ENCODE measurements at places on chromosomes 12 and 14. TPM values are rescaled to one million over a fixed set of nuclear protein-coding genes. Genes with fewer than 3 reads are reported as not detected.
A peak's percentile ranks its signal among the peaks of the same experiment; 100 is the strongest.

GRCh38 chr14:64725261-64725815 is 21.1 kb downstream of the PLEKHG3 start:
- H3K4me3 ChIP-seq: no peak overlapping the region
- H3K27me3 ChIP-seq: no peaks in the 10 kb centered on the region
- H3K4me1 ChIP-seq: peaks cover 35% of the 10 kb centered on the region
- H3K36me3 ChIP-seq: no peaks in the 10 kb centered on the region
- H3K27ac ChIP-seq: peak overlapping the region; percentile 50
- no peak for DNase-seq

DNA sequence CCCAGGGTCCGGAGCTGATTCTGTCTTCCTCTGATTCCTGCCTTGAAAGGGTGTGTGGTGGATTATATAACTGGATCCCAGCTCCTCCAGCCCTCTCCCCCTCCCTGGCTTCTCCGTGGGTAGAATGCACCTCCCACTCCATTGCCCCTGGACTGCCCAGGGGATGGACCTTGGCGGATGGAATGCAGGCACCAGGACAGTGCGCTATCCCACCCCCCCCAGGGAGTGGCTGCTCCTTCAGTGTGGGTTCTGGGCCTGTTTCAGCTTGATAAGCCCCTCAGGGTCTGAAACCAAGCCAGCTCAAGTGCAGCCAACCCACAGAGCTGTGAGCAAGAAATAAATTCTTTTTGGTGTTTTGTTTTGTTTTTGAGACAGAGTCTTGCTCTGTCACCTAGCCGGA is 112.4 kb upstream of the TMEM132D start:
- H3K4me1 ChIP-seq: no peaks in the 10 kb centered on the region
- H3K36me3 ChIP-seq: no peaks in the 10 kb centered on the region
- H3K27me3 ChIP-seq: no peaks in the 10 kb centered on the region
- H3K27ac ChIP-seq: no peak overlapping the region
- DNase-seq: no peak
- H3K4me3 ChIP-seq: no peak overlapping the region

- no peaks in the 10 kb centered on the region for H3K4me1 ChIP-seq
- no peak overlapping the region for H3K4me3 ChIP-seq
- no peak overlapping the region for H3K27ac ChIP-seq
- no peaks in the 10 kb centered on the region for H3K36me3 ChIP-seq
Measured at GRCh38 chr14:62807636-62808035, 237.6 kb downstream of the KCNH5 start.

- peak overlapping the region; percentile 93 for H3K27ac ChIP-seq
- no peaks in the 10 kb centered on the region for H3K27me3 ChIP-seq
- H3K4me3 ChIP-seq: peak overlapping the region; percentile 99
Measured at GRCh38 chr12:56645201-56645716, 525 bp downstream of the ATP5F1B start.

- H3K27ac ChIP-seq: no peak overlapping the region
- DNase-seq: no peak
- no peaks in the 10 kb centered on the region for H3K36me3 ChIP-seq
- no peak overlapping the region for H3K4me3 ChIP-seq
Measured at GRCh38 chr12:40122842-40123241, 17.0 kb upstream of the SLC2A13 start.

GRCh38 chr14:89251061-89251460 is 166.0 kb downstream of the FOXN3 start:
- H3K27ac ChIP-seq: no peak overlapping the region
- DNase-seq: no peak
- H3K27me3 ChIP-seq: no peaks in the 10 kb centered on the region
- no peak overlapping the region for H3K4me3 ChIP-seq

- no peaks in the 10 kb centered on the region for H3K27me3 ChIP-seq
- H3K36me3 ChIP-seq: no peaks in the 10 kb centered on the region
- H3K4me3 ChIP-seq: no peak overlapping the region
- DNase-seq: no peak
Measured at GRCh38 chr12:52618866-52619265, 507 bp upstream of the KRT73 start.

DNA sequence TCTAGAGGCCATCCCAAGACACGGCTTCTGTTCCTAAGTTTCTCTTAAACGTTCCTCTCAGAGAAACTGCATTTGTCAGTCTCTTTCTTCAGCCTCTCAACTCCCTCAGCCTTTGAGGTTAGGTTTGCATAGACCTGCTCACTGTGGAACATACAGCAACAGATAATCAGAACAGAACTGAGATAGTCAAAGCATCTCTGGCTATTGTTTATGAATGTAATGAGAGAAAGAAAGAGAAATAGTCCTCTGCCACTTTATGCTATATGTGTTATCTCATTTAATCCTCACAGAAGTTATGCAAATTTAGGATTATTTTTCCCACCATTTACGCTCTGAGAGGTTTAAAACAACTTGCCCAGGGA is 190.6 kb downstream of the PHLDA1 start:
- H3K27ac ChIP-seq: no peak overlapping the region
- no peak for DNase-seq
- no peaks in the 10 kb centered on the region for H3K36me3 ChIP-seq
- no peaks in the 10 kb centered on the region for H3K27me3 ChIP-seq

DNA sequence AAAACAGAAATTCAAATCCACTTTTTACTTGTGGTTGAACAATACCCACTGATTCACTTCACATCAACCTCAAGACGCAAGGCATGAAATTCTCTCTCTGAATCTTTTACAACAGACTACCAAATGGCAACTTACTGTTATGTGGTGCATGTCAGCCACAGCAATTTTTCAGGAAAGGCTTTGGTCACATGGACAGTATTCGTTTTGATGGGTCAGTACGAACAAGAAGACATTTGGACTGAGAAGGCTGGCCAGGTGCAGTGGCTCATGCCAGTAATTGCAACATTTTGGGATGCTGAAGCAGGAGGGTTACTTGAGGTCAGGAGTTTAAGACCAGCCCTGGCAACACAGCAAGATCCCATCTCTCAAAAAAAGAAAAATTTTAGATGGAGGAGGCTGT is 144.0 kb downstream of the SEC23A start:
- no peak for DNase-seq
- H3K4me1 ChIP-seq: no peaks in the 10 kb centered on the region
- no peak overlapping the region for H3K27ac ChIP-seq
- no peak overlapping the region for H3K4me3 ChIP-seq

Gene LLPH
- total RNA-seq: 7.4 TPM

GRCh38 chr14:34032720-34033119 is 81.8 kb upstream of the EGLN3 start:
- H3K27me3 ChIP-seq: no peaks in the 10 kb centered on the region
- H3K4me1 ChIP-seq: no peaks in the 10 kb centered on the region
- H3K4me3 ChIP-seq: no peak overlapping the region
- H3K36me3 ChIP-seq: no peaks in the 10 kb centered on the region
- no peak for DNase-seq

DNA sequence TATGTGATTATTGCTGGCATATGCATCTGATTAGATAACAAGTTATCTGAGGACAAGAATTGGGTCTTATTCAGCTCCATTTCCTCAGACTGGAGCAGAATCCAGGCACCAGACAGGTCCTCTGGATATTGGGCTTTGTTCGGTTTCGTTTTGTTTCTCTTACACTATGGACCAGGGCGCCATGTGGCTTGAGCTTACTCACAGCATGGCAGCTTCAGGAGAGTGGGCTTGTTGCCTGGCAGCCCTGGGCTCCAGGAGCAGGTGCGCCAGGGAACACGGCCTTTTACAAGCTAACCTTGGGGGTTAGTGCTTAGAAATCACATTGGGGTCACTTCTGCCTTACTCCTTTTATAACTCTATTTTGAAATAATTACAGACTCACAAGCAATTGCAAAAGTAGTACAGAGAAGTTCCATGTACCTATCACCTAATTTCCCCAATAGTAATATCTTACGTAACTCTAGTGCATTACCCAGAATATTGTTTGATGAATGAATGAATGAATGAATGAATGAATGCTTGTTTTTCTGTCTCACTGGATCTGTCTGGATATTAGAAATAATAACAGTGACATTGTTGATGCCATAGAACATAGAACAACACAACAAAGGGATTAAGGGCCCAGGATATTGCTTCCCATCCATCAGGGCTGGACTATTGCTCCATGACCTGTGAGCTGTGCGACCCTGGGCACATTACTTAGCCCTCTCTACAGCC is 39.0 kb downstream of the CMKLR1 start:
- no peak overlapping the region for H3K27ac ChIP-seq
- no peaks in the 10 kb centered on the region for H3K36me3 ChIP-seq
- no peak overlapping the region for H3K4me3 ChIP-seq
- DNase-seq: no peak

DNA sequence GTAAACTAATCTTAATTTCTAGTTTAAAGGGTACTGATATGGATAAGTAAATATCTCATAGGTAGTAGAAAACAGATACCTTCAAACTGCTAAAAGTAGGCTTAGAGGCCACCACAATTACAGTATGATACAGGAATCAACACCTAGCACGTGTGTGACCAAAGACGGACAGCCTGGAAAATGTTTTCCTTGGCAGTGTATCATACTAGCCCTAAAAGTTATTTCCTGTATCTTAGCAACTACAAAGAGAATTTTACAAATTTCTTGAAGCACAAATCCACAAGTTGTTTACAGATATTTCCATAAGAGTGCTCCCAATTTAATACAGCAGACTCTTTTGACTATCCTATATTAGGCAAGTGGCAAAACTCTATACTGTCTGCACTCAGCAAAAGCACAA is 106.0 kb downstream of the ITPR2 start:
- no peak overlapping the region for H3K4me3 ChIP-seq
- H3K36me3 ChIP-seq: no peaks in the 10 kb centered on the region
- no peaks in the 10 kb centered on the region for H3K4me1 ChIP-seq
- no peaks in the 10 kb centered on the region for H3K27me3 ChIP-seq
- no peak overlapping the region for H3K27ac ChIP-seq

GRCh38 chr14:86852530-86852929 is 1140.5 kb downstream of the GALC start:
- H3K36me3 ChIP-seq: no peaks in the 10 kb centered on the region
- H3K27me3 ChIP-seq: no peaks in the 10 kb centered on the region
- DNase-seq: no peak
- H3K27ac ChIP-seq: no peak overlapping the region
- H3K4me1 ChIP-seq: no peaks in the 10 kb centered on the region
- H3K4me3 ChIP-seq: no peak overlapping the region

GRCh38 chr14:30283822-30284446 is 275.0 kb upstream of the G2E3 start:
- H3K27me3 ChIP-seq: no peaks in the 10 kb centered on the region
- DNase-seq: no peak
- no peaks in the 10 kb centered on the region for H3K4me1 ChIP-seq
- no peaks in the 10 kb centered on the region for H3K36me3 ChIP-seq
- H3K27ac ChIP-seq: no peak overlapping the region

Gene MED13L
- total RNA-seq: 314 TPM

DNA sequence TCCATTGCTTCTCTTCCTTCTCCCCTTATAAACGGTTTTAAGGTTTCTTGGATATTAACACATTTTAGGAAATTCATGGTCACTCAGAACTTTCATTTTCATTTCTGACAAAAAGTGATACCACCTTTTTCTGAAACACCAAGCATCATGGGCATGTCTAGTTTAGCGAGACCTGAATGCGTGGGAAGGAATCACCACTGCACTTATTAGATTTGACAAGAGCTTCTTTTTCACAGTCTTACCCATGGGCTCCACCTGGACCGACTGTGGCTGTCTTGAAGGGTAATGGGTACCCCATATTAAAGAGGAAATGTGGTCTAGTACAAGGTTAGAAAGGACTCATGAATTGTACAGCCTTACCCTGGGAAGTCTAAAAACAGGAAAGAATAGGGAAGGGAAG is 95.4 kb downstream of the KCNK10 start:
- no peaks in the 10 kb centered on the region for H3K36me3 ChIP-seq
- H3K27me3 ChIP-seq: no peaks in the 10 kb centered on the region
- no peak overlapping the region for H3K27ac ChIP-seq
- DNase-seq: no peak
- no peak overlapping the region for H3K4me3 ChIP-seq

- H3K4me1 ChIP-seq: no peaks in the 10 kb centered on the region
- no peaks in the 10 kb centered on the region for H3K27me3 ChIP-seq
- H3K27ac ChIP-seq: peak within 1 kb of the TSS; percentile 81
- peak within 1 kb of the TSS; percentile 19 for H3K4me3 ChIP-seq
- peak; percentile 75 for DNase-seq
Measured at GRCh38 chr12:66188584-66189485, at the start of gene IRAK3. Gene IRAK3, plus strand, starts transcription at chr12:66189214. Its CDS starts 86 bp downstream, at chr12:66189300.

- no peak for DNase-seq
- no peak overlapping the region for H3K4me3 ChIP-seq
- no peaks in the 10 kb centered on the region for H3K4me1 ChIP-seq
- peak overlapping the region; percentile 96 for H3K27ac ChIP-seq
- no peaks in the 10 kb centered on the region for H3K36me3 ChIP-seq
- H3K27me3 ChIP-seq: no peaks in the 10 kb centered on the region
Measured at GRCh38 chr12:53502983-53503728, 2.1 kb downstream of the TARBP2 start.

Gene CEBPE
- total RNA-seq: not detected

DNA sequence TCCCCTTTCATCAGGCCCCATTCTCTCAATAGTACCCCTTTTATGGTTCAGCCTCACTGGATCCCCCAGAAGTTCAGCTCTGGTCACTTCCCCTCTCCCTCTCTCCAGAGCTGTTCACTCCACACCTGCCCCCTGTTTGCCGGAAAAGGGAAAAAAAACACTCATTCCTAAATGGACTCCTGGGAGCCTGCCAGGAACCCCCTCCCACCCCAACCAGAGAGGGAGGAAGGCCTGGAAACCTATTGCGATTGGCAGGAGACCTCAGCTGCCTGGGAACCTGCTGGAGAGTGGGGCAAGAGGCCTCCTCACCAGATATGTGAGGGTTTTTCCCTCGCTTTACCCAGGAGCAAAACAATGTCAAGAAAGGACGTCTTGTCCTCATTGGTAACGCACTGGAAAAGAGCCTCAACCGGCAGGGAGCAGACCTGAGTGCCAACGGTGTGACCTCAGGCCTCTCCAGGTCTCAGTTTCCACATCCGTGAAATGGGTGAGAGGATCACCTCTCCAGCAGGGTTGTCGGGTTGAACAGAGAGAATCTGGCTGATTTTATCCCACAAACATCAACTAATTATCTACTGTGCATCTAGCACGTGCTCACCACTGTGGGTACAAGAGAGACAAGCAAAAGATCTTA is 4.6 kb downstream of the DTX1 start:
- no peaks in the 10 kb centered on the region for H3K36me3 ChIP-seq
- H3K4me3 ChIP-seq: no peak overlapping the region
- peaks cover 11% of the 10 kb centered on the region for H3K4me1 ChIP-seq
- H3K27ac ChIP-seq: no peak overlapping the region
- no peak for DNase-seq

GRCh38 chr14:81298911-81299310 is 78.2 kb upstream of the GTF2A1 start:
- no peak overlapping the region for H3K4me3 ChIP-seq
- H3K27ac ChIP-seq: no peak overlapping the region
- no peaks in the 10 kb centered on the region for H3K4me1 ChIP-seq
- no peaks in the 10 kb centered on the region for H3K27me3 ChIP-seq
- DNase-seq: no peak
- H3K36me3 ChIP-seq: no peaks in the 10 kb centered on the region

Gene PIWIL1
- not detected for total RNA-seq

DNA sequence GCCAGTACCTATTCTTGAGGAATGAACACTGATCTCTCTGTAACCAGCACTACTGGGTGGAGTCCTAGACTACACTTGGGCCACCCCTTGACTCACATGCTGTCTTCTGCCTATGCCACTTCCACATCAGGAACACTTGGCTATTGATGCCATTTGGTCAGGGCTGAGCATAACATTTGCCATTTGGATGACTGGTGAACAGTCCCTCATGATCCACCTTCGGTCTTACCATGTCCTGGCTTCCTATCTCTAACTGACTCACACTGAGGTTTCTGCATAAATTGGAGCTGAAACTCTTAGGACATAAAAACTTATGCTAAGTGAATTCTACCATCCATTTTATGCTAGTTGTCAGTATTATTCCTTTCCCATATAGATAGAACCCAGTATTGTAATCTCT is 91.7 kb upstream of the PELI2 start:
- DNase-seq: no peak
- H3K27ac ChIP-seq: no peak overlapping the region
- no peaks in the 10 kb centered on the region for H3K4me1 ChIP-seq
- H3K27me3 ChIP-seq: no peaks in the 10 kb centered on the region

Gene LAG3
- 3.6 TPM for total RNA-seq

Measured in uterus (tissue), 4 donors.